ENCODE measurements at places on chromosomes 7 and 10.
A peak's percentile ranks its signal among the peaks of the same experiment; 100 is the strongest.

GRCh38 chr10:36492590-36493515 lies 632.5 kb upstream of the ANKRD30A start:
- peak; percentile 70 for DNase-seq

- no peak for DNase-seq
Measured at GRCh38 chr10:88066319-88066718, 202.9 kb downstream of the PTEN start.

- no peak for DNase-seq
Measured at GRCh38 chr10:70561070-70561469, 41.5 kb downstream of the PRF1 start.

- peak; percentile 26 for DNase-seq
Measured at GRCh38 chr7:103011650-103012049, 62.9 kb downstream of the FBXL13 start.

- DNase-seq: no peak
Measured at GRCh38 chr10:33174674-33175434, 159.6 kb downstream of the NRP1 start.

DNA sequence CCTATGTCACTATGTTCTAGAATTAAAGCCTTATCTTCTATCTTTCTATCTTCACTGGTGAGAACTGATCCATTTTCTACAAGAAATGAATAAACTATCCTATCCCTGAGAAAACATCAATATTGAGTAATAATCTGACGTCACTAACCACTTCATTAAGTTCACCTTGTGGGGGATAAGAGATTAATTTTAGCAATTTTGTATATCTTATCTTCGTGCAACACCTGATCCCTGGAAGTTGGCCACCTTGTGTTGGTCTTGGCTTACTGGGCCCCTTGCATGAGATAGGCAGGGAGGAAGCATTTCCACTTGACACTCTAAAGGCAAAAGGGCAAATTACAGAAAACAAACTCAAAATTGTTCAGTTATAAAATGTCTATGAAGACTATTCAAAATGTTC lies 20.1 kb upstream of the OR6B1 start:
- no peak for DNase-seq

GRCh38 chr10:36271627-36272340 lies 629.7 kb upstream of the FZD8 start:
- DNase-seq: peak; percentile 81

Data from bronchial epithelial cell (primary cell).